ENCODE measurements at places on chromosomes 5 and 9.

GRCh38 chr5:1480217-1480616 is 35.0 kb upstream of the SLC6A3 start:
- no peak for DNase-seq

DNA sequence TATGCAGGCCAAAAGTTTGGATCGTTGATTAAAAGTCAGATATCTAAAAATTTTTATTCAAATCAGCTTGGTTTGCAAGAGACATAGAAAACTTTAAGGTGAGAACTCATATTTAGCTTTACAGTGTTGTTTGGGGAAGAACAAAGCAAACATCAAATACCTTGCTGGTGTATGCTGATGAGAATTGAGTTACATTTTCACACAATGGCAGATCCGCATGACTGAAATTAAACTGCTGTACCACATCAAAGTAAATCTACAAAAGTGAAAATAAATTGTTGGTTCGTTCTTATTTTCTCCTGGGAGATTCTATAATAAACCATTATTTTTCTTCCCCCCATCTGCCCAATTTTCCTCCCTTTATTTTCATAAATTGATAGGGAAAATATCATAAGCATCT is 198.2 kb upstream of the PCSK5 start:
- no peak for DNase-seq

DNA sequence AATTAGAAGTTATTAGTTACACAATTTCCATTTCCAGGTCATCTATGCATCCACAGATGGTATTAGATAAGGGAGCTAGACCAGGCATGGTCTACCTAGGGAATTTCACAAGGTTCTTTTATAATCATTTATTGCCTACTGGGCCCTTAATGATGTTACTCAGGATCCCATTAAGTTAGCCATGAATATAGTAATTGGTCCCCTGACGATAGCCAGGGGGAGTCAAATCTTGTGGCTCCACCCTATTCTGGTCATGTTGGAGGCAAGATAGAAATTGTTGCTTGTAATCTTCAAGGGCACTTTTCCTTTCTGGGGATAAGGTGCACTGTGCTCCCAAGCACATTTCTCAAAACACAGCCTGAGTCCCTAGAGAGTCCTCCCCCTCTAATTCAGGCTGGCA is 14.1 kb upstream of the ELL2 start:
- no peak for DNase-seq

DNA sequence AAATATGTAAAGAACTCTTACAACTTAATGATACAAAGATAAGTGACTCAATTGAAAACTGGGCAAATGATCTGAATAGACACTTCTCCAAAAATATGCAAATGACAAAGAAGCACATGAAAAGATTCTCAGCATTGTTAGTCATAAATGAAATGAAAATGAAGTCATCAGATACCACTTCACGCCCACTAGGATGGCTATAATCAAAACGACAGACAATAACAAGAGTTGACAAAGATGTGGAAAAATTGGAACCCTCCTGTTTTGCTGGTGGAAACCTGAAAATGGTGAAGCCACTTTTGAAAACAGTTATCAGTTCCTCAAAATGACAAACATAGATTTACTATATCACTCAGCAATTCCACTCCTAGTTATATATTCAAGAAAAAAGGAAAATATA is 7.9 kb upstream of the SYK start:
- no peak for DNase-seq

GRCh38 chr5:127519527-127519926 is 2.1 kb downstream of the PRRC1 start:
- no peak for DNase-seq

- DNase-seq, result no peak
Measured at GRCh38 chr5:72507907-72508238, 663 bp upstream of the ZNF366 start.

GRCh38 chr5:143837306-143837848 is 25.4 kb downstream of the HMHB1 start:
- no peak for DNase-seq

GRCh38 chr5:43154469-43154868 is 33.8 kb downstream of the ZNF131 start:
- no peak for DNase-seq

DNA sequence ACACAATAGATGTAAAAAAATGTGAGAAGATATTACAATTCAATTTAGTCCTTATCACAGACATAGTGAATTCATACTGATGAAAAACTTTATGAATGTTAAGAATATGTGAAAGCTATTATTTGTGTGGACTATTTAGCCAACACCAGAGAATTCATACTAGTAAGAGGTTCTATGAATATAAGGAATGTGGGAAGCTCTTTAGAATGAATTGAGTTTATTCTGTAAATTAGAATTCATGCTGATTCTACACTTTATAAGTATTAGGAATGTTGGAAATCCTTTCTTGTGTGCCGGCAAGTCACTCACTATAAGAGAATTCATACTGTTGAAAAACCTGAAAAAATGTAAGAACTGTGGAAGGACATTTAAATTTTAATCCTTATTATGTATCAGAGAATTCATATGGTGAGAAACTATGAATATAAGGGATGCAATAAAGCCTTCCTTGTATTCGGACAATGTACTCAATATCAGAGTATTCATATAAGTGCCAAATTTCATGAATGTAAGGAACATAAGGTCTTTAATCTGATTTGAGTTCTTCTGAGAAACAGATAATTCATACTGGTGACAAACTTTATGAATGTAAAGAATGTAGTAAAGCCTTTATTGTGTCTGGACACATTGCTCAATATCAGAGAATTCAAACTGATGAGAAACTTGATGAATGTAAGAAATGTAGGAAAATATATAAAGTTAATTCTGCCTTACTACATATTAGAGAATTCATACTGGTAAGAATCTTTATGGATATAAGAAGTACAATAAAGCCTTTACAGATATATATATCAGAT is 21.6 kb upstream of the PCDHA1 start:
- no peak for DNase-seq

DNA sequence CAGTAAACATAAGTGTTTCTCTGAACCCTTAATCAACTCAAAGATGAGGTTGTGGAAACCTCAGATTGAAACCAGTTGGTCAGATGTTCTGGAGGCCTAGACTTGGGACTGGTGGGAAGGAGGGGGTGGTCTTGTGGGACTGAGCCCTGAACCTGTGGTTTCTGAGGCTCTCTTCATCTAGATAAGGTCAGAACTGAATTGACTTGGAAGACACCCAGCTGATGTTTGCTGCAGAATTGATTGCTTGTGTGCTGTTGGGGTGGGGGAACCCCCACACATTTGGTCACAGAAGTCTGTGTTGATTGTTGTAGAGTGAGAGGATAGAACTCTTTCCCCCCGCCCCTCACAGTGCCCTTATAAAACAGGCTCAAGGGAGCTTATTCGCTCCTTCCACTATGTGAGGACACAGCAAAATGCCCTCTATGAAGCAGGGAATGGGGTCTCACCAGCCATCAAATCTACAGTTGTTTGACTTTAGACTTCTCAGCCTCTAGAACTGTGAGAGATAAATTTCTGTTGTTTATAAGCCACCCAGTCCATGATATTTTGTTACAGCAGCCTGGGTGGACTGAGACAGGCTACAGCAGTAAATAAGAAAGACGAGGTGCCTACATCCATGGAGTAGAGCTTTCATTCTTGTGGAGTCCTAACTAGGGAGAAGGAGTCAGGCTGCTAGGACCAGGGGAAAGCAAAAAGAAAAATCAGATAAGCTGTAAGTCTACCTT is 25.7 kb upstream of the UGCG start:
- no peak for DNase-seq

DNA sequence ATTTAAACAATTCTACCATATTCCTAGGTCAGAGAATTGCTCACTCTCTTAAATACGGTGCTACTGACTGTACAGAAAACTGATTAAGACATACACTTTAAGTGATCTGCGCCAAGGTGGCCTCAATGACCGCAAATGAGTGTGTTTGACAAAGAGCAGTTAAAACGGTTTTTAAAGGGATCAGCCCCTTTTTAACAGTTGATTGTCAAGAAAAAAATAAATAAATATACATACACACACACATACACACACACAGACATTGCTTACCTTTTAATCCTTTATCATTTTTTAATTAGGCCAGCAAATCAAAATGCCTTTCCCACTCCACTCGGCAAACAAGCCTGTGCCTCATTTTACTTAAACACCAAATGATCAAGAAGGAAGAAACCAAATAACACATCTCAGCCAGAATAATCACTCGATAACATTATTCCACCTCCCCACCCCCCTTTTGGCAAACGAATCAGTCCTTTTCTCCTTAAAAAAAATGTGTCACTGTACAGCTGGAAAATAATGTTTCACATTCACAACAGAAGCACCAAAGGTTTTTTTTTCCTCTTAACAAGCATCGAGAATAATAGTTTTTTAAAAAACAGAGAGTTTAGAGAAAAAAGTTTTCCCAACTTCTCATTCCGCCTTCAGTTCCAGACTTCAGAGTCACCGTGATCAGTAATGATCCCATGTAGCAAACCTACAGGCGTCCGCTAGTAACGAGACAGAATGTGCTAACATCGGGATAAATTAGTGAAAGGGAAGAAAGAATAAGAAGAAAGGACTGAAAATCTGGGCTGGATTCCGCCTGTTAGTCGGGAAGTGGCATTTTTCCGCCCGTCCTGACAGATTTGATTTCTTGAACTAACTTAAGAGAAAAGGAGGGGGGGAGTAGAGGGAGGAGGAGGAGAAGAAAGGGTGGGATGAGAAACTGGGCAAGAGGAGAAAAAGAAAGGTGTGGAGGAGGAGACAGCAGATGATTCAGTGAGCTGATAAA is at the start of gene ZNF608:
Gene ZNF608, minus strand, starts transcription at position 712 of the 988 bp plus-strand sequence. CDS start 1,650 bp downstream, outside the sequence.
- peak; percentile 67 for DNase-seq

GRCh38 chr9:121857928-121858327 is 206.5 kb downstream of the DAB2IP start:
- DNase-seq, result no peak

- DNase-seq, result no peak
Measured at GRCh38 chr9:16773116-16773515, 97.4 kb downstream of the BNC2 start.

- DNase-seq, result no peak
Measured at GRCh38 chr9:76023715-76024195, 133.3 kb downstream of the PCSK5 start.

DNA sequence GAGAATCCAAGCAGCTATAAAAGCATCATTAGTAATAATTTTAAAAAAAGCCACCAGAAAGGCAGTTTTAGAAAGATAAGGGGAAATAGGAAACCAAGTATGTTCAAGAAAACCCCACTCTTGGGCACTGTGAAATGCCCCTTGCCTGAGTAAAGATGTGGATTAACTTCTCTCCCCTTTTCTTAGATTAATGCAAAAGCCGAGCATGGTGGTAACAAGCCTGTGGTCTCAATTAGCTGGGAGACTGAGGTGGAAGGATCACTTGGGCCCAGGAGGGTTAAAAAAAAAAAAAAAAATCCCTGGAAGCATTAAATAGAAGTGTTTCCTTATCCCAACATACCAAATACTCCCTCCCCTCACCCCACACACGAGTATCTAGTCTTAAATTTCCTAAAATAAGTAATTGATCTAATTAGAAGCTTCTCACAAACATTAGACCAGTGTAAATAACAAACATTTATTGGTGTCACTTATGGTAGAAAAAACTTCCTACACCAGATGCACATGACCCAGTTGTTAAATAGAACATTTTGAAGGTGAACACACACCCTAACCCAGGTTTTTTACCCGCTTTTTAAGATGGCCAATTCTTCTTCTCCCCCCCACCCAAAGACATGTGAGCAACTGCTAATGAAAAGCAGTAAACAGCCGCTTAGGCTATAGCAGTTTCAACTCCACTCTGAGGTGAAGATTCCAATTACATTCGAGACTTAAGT is 5.2 kb downstream of the HSPA5 start:
- peak; percentile 3 for DNase-seq

DNA sequence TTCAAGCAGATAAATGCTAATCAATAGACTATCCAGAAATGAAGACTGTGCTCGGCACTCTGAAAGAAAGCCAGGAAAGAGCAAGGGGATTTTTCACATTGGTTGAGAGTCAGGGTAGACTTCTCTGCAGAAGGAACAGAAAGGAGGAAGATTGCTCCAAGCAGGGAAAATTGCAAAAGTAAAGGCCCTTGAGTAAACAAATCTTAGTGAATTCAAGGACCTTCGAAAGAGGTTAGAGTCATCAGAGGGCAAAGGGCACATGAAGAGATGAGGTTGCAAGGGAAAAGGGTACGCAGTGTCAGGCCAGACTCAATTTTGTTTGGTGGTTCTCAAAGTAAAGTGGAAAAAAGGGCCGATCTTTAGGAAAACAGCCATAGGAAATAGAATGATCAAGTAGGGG is 157.6 kb upstream of the RAI14 start:
- no peak for DNase-seq

GRCh38 chr5:154421868-154422267 is 23.9 kb upstream of the SAP30L start:
- DNase-seq, result no peak

GRCh38 chr5:9713356-9713755 is 83.2 kb upstream of the TAS2R1 start:
- DNase-seq, result no peak

DNA sequence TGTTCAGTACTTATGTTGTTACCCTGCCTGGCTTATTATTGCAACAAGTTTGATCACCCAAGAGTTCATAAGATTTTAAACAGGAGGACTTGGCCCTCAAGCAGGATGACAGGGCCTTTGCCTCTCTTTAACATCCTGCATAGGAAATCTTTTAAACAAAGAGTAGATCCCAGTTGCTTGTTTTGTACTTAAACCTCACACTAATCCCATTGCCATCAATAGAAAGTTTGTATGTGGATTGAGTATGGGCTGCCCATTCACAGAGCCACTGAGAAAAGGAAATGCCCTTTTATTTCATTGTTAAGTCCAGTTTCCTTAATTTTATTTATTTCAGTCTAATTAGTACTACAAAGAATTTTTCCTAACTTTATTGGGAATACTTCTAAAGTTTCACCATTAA is 52.2 kb upstream of the FGF10 start:
- no peak for DNase-seq

DNA sequence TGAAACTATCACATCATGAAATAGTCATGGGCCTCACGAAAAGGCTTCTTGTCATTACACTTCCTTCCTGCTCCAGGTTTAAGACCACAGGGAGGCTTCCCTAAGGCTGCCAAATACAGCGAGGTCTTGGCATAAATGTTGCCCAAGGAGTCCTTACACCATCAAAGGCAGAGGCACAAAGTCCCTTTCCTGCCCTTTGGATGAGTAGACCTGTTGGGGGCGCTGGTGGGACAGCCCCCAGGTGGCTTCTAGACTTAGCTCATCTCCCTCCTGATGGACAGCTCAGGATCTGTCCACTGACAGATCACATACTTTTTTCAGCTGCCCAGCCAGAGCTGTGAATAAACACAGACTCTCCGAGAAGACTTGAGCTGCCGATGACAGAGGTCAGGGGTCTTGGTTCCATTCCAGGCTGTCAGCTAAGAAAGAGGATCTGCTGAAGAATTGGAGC is 15.5 kb upstream of the MEGF9 start:
- no peak for DNase-seq
